ENCODE measurements at places on chromosomes 13 and 19. TPM values are rescaled to one million over a fixed set of nuclear protein-coding genes. Genes with fewer than 3 reads are reported as not detected.

Gene ZDHHC20
- total RNA-seq, result 85.2 TPM

Gene MAB21L1
- total RNA-seq, result 0.11 TPM

Gene IGFL2
- not detected for total RNA-seq

Gene ZNF880
- 16.4 TPM for total RNA-seq

Gene GPR12
- total RNA-seq, result not detected

Gene CYP2S1
- total RNA-seq, result 12.2 TPM

Gene ZNF66
- 42.6 TPM for total RNA-seq

Gene GRIK5
- total RNA-seq, result 22.6 TPM

DNA sequence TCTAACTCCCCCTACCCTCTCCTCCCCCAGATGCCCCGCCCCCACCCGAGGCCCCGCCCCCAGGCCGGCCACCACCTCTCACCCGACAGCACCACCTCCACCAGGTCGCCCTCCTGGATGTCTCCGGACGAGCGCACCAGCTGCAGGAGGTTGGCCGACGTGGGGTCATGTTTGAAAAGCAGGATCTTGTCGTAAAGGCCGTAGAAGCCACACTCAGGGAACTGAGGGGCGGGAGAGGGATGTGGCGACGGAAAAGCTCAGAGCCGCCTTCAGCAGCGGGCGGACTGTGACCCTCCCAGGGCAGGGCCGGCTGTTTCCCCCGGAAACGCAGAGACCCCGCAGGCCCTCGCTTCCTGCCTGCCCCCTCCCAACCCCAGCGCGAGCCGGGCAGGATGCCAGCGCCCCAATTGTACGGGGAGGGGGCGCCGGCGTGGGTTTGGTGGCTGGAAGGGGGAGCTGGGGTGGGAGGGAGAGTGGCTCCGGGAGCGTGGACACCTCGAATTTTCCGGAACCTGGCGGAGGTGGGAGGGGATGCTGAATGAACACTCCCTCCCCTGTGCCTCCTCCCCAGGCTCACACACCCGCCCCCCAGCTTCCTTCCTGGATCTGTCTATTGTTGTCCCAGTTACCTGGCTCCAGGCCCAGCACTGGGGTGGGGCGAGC lies 3.0 kb downstream of the PRKD2 start:
- H3K4me3 ChIP-seq, result peak overlapping the region; percentile 96
- H3K36me3 ChIP-seq, result peaks cover 25% of the 10 kb centered on the region
- DNase-seq, result peak; percentile 97

GRCh38 chr13:64347664-64348063 lies 2882.5 kb downstream of the PCDH9 start:
- no peaks in the 10 kb centered on the region for H3K27me3 ChIP-seq
- H3K4me1 ChIP-seq, result no peaks in the 10 kb centered on the region
- H3K36me3 ChIP-seq, result no peaks in the 10 kb centered on the region
- H3K27ac ChIP-seq, result no peak overlapping the region
- no peak for DNase-seq

- peaks cover 77% of the 10 kb centered on the region for H3K36me3 ChIP-seq
- H3K27me3 ChIP-seq, result no peaks in the 10 kb centered on the region
- no peak for DNase-seq
- H3K27ac ChIP-seq, result no peak overlapping the region
These were observed 8.7 kb downstream of the MAP2K2 start for GRCh38 chr19:4115050-4115817.

DNA sequence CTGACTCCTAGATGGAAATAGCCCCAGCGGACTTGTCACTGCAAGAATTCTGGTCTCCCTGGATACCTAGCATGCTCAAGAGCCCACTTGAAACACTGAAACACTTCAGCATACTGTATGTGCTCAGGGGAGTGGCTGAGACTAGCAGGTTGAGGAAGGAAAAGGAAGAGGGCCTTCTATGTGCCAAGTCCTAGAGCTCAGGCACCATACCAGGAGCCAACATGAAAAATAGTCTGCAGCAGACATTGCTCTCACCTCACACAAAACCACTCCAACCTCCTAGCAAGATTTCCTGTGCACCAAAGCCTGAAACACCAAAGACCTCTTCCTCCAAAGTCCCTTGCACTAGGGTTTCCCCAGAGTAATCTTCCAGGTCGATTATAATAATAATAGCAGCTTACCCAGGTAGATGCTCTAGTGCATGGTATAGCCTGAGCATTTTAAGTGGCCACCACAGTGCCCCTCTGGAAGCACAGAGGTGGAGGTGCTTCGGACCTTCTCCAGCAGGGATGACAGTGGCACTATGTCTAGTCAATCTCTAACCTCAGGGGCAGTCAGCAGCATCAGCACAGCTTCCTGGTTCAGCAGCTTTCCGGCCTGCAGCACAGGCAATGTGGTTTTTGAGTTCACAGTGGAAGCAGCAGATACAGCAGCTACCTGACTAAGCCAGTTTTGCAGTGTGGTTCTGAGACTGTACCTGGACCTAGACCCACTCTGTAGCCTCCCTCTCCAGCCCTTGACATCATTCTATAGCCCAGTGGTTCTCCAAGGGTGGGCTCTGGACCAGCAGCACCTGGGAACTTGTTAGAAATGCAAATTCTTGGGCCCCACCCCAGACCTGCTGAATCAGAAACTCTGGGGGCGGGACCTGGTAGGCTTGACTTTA lies 45.6 kb upstream of the UBE2L5 start:
- H3K4me1 ChIP-seq, result no peaks in the 10 kb centered on the region
- DNase-seq, result no peak
- no peak overlapping the region for H3K4me3 ChIP-seq
- no peaks in the 10 kb centered on the region for H3K27me3 ChIP-seq
- no peaks in the 10 kb centered on the region for H3K36me3 ChIP-seq

- H3K36me3 ChIP-seq, result no peaks in the 10 kb centered on the region
- DNase-seq, result peak; percentile 94
- no peak overlapping the region for H3K4me3 ChIP-seq
- no peak overlapping the region for H3K27ac ChIP-seq
These were observed 12.3 kb upstream of the ZNF180 start for GRCh38 chr19:44512326-44513298.

DNA sequence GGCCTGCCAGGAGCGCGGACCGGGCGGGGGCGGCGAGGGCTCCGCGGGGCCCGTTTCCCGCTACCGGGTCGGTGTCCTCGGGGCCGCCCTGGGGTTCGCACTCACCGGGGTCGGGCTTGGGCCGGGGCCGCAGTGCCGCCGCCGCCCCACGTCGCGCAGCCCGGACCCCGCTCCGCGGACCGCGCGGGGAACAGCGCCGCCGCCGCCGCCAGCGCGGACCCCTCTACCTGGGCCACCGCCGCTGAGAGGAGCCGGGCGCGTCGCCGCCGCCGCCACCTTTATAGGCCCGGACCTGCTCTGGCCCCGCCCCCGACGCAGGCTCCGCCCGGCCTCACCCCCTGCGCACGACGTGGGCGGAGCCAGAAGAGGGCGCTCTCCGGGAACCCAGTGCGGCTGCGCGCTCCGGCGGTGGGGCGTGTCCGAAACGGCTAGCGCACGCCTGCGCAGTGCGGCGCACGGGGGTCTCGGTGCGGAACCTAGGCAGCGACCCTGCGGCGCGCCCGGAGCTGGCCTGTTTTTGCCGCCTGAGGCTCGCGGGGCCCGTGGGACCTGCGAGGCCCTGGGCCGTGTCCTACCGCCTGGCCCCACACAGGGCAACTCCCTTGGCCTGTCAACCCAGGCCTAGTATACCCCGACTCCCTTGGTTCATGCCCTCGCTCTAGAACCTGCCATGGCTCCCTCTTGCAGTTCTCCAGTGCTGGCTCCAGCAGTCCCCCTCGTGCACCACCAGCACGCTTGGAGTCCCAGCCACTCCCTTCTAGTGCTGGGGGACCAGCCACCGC lies at the start of gene MKNK2:
Gene MKNK2 (minus strand): TSS at position 254 of the 782 bp plus-strand sequence. CDS start 393 bp downstream, outside the sequence.
- peak; percentile 97 for DNase-seq
- H3K27ac ChIP-seq, result peak within 1 kb of the TSS; percentile 58
- H3K4me3 ChIP-seq, result peak within 1 kb of the TSS; percentile 88
- peaks cover 7% of the 10 kb centered on the region for H3K36me3 ChIP-seq
- peaks cover 10% of the 10 kb centered on the region for H3K4me1 ChIP-seq

DNA sequence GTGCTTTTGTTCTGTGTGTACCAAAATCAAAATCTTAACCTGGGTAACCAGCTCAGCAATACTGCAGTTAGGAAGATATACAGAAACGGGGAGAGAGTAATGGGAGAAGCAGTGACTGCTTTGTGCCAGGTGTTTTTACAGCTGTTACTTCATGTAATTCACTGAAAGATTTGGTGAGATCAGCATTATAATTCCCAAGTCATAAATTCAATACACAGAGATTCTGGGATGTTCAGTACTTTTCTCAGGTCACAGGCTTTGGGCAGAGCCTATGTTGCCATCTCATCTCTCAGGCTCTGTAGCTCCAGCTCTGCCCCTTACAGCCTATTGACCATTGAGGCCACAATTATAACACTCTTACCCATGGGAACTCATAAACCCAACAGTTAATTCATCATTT lies 138.5 kb downstream of the ZAR1L start:
- no peaks in the 10 kb centered on the region for H3K36me3 ChIP-seq
- H3K27ac ChIP-seq, result no peak overlapping the region
- H3K27me3 ChIP-seq, result no peaks in the 10 kb centered on the region
- no peaks in the 10 kb centered on the region for H3K4me1 ChIP-seq

DNA sequence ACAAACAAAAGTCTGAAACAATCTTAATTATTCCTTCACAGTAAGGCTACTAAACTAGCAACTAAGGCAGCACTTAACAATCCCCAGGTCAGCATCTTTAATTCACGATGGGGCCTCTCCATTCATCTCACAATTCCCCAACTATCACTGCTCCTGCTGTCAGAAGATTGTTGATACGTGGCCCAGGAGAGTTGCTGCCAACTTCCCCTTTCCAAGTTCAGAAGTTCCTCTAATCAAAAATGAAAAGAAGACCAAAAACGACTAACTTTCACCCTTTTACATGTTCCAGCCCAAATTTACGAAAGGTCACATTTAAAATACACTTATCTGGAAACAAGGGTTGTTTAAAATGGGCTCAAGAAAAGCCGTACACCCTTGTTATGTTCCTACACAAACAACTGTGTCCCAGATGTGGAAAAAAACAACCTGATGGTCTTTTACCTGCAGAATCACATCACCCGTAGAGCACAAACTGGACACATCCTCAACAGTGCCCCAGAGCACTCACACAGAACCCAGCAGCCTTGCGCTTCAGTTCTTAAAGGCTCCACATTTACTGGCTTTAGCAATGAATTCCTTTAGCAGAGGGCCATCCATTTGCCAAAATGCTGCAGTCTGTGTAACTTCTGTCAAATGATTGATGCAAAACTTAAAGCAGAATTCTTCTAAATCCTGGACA lies 38.0 kb downstream of the PHF11 start:
- peaks cover 80% of the 10 kb centered on the region for H3K36me3 ChIP-seq
- no peak overlapping the region for H3K4me3 ChIP-seq
- H3K4me1 ChIP-seq, result no peaks in the 10 kb centered on the region
- no peak for DNase-seq
- no peak overlapping the region for H3K27ac ChIP-seq

DNA sequence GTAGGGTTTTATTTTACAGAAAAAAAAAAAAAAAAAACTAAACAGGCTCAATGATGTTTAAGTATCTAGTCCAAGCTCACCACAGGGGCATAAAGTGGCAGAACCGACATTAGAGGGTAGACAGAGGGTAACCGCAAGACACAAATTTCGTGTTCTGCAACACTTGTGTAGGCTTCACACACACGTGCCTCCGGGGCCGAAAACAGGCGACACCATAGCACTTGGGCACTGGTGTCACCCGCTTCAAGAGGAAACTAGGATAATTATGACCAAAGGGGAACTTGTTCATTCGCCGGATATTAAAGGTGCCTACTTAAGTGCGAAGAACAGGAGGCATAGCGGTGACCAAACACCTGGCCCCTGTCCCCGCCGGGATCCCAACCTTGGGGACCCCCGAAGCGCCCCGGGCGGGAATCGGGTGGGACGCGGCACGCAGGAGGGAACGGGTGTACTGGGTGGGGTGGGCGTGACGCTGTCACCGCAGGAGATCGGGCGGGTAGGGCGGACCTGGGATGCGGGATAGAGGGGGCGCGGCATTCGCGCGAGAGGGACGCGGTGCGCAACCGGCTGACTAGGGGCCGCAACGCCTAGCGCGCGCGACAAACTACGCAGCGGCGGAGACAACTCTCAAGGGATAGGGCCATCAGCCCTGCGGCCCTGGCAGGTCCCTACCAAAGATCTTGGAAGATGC lies 558 bp downstream of the MZT1 start:
- H3K4me1 ChIP-seq, result no peaks in the 10 kb centered on the region
- no peaks in the 10 kb centered on the region for H3K27me3 ChIP-seq
- peak overlapping the region; percentile 98 for H3K4me3 ChIP-seq
- no peak for DNase-seq
- peak overlapping the region; percentile 34 for H3K27ac ChIP-seq

DNA sequence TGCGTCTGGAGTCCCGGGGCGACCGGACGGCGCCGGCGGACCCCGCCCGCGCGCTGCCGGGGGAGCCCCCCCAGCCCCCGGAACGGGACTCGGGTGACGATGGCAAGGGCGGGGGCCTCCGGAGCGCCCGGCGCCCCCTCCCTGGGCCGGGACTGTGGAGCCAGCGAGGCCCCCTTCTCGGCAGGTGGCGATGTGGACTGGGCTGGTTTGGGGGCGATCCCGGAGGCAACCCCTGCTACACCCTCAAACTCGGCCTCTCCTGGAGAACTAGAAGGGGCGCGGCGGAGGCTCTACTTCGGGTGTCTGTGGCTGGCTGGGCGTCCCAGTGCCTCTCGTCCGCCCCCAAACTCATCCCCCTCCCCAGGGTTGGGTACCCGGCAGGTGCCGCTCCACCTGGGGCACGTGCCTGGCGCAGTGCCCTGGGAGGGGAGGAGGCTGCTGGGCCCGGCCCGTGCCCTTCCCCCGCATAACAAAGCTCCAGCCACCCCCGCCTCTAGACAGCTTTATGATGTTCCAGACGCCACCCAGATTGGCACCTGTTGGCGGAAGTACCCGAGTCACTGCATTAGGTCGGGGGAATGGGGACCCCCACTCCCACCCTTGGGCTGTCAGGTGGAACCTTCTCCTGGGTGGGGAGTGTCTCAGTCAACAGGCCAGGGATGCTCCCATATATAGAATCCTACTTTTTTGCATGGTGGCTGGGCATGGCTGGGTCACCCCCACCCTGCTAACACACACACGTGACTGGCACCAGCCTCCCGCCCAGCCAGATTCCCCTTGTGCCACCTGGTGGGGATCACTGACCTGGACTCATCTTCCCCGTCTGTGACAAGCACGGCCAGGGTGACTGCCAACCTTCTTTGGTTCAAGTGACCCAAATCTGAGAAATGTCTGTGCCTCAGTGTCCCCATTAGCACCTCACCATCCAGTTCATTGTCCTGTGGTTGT lies 722 bp downstream of the PKN1 start:
- peaks cover 8% of the 10 kb centered on the region for H3K36me3 ChIP-seq
- no peaks in the 10 kb centered on the region for H3K27me3 ChIP-seq
- H3K4me1 ChIP-seq, result no peaks in the 10 kb centered on the region

DNA sequence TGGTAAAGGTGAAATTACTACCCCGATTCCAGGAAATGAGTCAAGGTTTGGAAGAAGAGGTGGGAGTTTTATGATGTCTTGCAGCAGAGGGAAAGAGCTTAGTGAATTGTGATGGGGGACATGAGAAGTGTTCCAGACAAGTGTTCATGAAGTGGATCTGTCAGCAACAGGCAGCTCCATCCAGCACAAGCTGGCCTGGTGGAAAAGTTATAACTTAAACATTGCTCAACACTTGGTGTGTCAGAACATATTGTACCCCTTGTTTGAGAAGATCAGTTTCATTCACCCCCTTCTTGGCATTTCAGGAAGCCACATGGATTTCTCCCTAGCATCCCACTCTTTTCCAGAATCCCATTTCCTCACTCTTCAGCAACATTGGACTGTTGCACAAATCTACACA lies 222.0 kb downstream of the B3GLCT start:
- H3K36me3 ChIP-seq, result no peaks in the 10 kb centered on the region
- no peak for DNase-seq
- no peaks in the 10 kb centered on the region for H3K4me1 ChIP-seq
- H3K4me3 ChIP-seq, result no peak overlapping the region
- no peak overlapping the region for H3K27ac ChIP-seq
- no peaks in the 10 kb centered on the region for H3K27me3 ChIP-seq

- H3K4me3 ChIP-seq, result no peak overlapping the region
- no peaks in the 10 kb centered on the region for H3K36me3 ChIP-seq
- no peaks in the 10 kb centered on the region for H3K4me1 ChIP-seq
- no peaks in the 10 kb centered on the region for H3K27me3 ChIP-seq
- DNase-seq, result no peak
These were observed 877.1 kb upstream of the KLHL1 start for GRCh38 chr13:70985371-70985770.

Data from endodermal cell (in vitro differentiated cells).